NCI-H1105 (cell line): ENCODE measurements at places on chromosomes 1 and 21.

- no peak for DNase-seq
Observed at GRCh38 chr21:14533499-14534428, 12.4 kb downstream of the SAMSN1 start.

- DNase-seq, result no peak
Observed at GRCh38 chr1:45883658-45884057, 80.2 kb downstream of the MAST2 start.

GRCh38 chr1:206097381-206097780 is 19.8 kb downstream of the AVPR1B start:
- DNase-seq, result no peak

DNA sequence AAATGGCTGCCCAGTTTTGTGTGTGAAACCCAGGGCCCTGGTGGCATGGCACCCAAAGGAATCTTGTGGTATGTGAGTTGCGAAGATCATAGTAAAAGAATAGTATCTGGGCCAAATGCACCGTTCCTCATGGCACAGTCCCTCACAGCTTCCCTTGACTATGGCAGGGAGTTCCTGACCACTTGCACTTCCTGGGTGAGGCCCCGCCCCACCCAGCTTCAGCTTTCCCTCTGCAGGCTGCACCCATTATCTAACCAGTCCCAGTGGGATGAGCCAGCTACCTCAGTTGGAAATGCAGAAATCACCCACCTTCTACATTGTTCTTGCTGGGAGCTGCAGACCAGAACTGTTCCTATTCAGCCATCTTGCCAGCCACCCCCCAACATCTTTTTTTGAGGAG is 63.0 kb downstream of the SLC5A9 start:
- no peak for DNase-seq

DNA sequence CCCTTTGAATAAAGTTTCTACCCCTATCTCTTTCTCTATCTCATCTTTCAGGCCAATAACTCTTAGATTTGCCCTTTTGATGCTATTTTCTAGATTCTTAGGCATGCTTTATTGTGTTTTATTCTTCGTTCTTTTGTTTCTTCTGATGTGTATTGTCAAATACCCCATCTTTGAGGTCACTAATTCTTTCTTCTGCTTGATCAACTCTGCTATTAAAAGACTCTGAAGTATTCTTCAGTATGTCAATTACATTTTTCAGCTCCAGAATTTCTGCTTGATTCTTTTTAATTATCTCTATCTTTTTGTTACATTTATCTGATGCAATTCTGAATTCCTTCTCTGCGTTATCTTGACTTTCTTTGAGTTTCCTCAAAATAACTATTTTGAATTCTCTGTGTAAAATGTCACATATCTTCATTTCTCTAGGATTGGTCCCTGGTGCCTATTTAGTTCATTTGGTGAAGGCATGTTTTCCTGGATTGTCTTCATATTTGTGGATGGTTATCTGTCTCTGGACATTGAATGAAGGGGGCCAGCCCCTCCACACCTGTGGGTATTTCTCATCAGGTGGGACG is 11.2 kb upstream of the CYP2J2 start:
- DNase-seq, result no peak

DNA sequence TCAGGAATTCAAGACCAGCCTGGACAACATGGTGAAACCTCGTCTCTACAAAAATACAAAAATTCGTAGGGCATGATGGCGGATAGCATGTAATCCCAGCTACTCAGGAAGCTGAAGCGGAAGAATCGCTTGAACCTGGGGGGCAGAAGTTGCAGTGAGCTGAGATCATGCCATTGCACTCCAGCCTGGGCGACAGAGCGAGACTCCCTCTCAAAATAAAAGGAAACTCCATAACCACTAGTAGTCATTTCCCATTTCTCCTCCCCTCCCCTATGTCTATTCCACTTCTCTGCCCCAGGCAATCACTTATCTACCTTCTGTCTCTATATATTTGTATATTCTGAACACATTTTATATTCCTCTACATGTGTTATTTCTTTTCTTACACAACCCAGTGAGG is 4.0 kb upstream of the CEP350 start:
- no peak for DNase-seq

- DNase-seq, result peak; percentile 32
Observed at GRCh38 chr1:30286241-30286987, 437.0 kb downstream of the MATN1 start.

DNA sequence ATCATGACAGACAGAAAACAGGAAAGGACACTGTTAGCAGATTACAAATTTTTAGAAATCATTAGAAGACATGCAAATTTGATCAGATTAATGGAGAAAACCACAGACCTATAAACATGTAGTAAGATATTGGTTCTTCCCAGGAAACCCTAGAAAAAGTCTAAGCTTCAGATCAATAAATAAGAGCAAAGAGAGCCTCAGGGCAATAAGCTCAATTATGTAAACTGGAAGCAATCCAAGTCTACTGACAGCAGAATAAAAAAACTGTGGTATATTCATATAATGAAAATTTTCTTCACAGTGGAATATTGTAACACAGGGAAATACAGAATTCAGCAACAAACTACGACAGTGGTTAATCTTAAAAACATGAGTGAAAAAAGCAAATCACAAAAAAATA is 36.3 kb downstream of the NRDC start:
- DNase-seq, result peak; percentile 26

GRCh38 chr1:225685476-225686176 is 32.7 kb upstream of the ENAH start:
- DNase-seq, result no peak

GRCh38 chr1:161054232-161054631 is 8.5 kb upstream of the USF1 start:
- DNase-seq, result no peak

DNA sequence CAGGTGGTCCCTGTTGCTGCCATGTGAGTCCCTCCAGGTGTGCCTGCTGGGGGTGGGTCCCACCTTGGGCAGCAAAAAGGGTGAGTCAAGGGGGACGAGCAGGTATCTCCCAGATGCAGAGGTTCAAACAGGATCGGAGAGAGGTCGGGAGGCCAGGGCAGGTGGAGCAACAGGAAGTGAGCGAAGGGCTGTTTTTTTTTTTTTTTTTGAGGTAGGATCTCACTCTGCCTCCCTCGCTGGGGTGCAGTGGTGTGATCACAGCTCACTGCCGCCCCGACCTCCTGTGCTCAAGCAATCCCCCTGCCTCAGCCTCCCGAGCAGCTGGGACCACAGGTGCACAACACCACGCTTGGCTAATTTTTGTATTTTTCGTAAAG is 39.4 kb downstream of the SLC2A7 start:
- DNase-seq, result no peak

- no peak for DNase-seq
Observed at GRCh38 chr1:96833376-96833775, 111.8 kb downstream of the PTBP2 start.

GRCh38 chr1:114207635-114208034 is 54.0 kb upstream of the SYT6 start:
- no peak for DNase-seq

- DNase-seq, result no peak
Observed at GRCh38 chr21:25424048-25424447, 183.2 kb downstream of the MRPL39 start.

DNA sequence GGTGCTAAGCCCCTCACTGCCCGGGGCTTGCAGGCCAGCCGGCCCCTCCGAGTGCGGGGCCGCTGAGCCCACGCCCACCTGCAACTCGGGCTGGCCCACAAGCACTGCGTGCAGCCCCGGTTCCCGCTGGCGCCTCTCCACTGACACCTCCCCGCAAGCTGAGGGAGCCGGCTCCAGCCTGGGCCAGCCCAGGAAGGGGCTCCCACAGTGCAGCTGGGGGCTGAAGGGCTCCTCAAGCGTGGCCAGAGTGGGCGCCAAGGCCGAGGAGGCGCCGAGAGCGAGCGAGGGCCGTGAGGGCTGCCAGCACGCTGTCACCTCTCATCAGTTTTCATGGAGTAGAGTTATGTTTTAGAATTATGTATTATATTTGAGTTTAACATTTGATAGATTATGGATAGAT is 176.5 kb upstream of the FAM78B start:
- no peak for DNase-seq

GRCh38 chr1:76254104-76255030 is 179.8 kb downstream of the ST6GALNAC3 start:
- DNase-seq, result no peak

DNA sequence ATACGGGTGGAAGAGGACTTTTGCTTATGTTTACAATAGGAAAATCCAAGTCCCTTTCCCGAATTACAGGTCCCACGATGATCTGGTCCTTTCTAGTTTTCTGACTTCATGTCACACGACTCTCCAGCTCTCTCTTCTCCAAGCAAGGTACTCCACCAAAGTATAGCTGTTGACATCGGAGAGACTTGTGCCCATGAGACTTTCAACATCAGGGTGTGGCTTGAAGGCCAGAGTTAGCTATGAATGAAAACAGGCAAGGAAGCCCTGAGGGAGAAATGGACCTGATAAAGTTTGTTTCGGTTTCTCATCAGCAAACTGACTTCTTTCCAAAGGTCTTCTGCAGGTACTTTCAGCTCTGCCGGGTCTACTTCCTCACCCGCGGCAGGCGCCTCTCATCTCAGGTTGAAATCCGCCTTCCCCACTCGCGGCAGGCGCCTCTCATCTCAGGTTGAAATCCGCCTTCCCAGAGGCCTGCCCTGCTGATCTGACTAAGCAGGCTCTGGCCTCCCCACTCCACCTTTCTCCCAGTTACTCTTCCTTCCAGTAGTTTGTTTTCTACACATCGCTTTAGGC is 2.1 kb upstream of the PER3 start:
- DNase-seq, result no peak

- DNase-seq, result no peak
Observed at GRCh38 chr1:110786802-110787327, 86.1 kb upstream of the CD53 start.

- no peak for DNase-seq
Observed at GRCh38 chr1:8520483-8520966, 202.6 kb downstream of the SLC45A1 start.

DNA sequence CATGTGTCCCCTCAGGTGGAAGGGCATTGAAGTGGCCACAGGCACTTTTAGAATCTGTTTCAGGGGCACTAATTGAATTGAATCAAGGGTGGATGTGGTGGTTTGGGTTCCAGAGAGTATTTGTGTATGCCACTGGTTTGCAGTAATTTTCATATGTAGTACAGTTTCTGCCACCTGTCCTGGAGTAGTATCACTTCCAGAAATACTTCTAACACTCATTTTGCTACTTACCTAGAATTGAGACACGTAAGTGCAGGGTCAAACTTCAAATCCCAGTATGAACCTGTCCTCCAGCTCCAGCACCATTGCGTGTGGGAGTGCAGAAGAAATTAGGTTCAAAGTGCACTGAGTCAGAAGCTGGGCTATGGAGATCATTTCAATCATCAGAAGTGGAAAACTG is 26.8 kb downstream of the RSPH1 start:
- no peak for DNase-seq

DNA sequence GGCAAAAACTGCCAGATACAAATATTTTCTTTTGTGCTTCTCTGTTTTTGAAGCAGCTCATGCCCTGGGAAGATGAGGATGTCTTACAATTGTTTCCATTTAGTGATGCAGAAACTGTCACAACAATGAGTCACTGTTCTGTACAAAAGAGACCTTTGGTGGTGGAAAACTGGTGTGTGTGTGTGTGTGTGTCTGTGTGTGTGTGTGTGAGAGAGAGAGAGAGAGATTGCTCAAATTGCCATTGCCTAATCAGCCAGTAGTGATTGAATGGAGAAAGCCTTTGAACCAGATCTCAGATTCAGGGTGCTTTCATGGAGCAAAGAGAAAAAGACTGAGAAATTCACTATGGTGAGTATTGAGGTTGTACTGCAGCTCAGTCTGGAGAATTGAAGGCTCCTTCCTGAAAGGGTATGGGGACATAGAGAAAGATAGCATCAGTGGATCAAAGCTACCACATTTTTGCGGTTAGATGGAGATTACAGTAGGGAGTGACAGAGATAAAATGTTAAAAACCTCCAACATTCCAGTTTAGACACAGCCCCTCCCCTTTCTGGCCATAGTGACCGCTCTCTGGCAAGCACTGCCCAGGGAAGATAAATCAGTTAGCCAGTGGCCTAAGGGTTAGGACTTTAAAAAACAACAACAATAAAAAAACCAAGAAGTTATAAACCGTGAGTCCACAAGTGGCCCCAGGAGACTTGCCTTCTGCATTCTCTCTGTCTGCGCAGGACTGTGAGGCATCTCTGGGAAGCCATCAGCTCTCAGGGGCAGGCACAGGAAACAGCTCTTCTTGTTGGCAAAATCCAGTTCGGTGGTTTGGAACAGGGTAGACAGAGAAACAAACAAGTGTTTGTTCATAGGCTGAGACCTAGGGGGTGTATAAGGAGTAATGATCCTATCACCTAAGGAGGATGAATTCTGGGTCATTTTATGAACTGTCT is 406.5 kb downstream of the DUSP10 start:
- no peak for DNase-seq

DNA sequence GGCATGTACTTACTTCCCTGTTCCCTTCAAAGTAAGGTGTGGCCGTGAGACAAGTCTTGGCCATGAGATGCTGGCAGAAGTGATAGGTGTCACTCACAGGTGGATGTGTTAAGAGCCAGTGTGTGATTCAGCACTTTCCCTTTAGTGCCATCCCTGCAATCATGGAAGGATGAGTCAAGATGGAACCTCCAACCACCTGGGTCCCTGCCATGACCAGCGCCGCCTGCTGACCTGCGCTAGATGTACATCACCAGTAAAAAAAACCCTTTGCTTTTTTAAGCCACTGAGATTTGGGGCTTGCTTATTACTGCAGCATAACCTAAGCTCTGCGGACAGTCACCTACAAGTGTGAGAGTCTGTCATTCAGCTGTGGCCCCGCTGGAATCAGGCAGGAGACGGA is 71.7 kb downstream of the TOMM20 start:
- no peak for DNase-seq

DNA sequence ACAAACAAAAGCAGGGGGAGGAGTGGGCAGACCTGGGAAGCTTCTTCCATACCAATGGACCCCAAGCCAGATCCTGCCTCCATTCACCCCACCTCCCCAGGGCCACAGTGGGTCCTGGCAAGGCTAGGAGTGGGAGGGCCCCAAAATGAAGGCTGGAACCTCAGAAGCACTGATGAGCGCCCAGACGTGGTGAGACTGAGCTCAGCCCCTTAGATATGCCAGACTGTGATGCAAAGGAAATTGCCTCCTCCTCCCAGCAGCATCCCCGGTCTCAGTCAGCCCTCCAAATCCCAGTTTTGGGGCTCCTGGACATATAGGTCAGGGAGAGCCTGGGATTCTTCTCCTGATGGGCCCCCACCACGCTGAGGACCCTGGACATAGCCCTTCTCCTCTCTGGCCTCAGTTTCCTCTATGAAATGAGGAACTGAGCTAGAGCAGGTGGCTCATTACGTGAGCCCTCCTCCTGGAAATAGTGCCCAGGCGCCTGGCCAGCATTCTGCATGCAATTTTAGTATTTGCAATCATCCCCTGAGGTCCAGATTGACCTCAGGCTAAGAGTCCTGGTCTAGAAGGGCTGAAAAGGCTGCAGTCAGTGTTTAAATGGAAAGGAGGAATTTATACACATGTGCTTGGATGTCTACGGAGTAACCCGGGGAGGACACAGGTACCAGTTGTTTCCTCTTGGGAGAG is 33.5 kb downstream of the RHBG start:
- no peak for DNase-seq

- no peak for DNase-seq
Observed at GRCh38 chr1:221839782-221840395, 98.0 kb upstream of the DUSP10 start.
